ENCODE measurements at places on chromosomes 5 and 9. TPM values are rescaled to one million over a fixed set of nuclear protein-coding genes. Genes with fewer than 3 reads are reported as not detected.

- no peak for DNase-seq
- peaks cover 2% of the 10 kb centered on the region for H3K27me3 ChIP-seq
- H3K4me1 ChIP-seq = peaks cover 48% of the 10 kb centered on the region
- peak overlapping the region; percentile 93 for H3K4me3 ChIP-seq
- H3K36me3 ChIP-seq = peaks cover 18% of the 10 kb centered on the region
Observed at GRCh38 chr5:55993731-55994494, 850 bp downstream of the IL6ST start.

DNA sequence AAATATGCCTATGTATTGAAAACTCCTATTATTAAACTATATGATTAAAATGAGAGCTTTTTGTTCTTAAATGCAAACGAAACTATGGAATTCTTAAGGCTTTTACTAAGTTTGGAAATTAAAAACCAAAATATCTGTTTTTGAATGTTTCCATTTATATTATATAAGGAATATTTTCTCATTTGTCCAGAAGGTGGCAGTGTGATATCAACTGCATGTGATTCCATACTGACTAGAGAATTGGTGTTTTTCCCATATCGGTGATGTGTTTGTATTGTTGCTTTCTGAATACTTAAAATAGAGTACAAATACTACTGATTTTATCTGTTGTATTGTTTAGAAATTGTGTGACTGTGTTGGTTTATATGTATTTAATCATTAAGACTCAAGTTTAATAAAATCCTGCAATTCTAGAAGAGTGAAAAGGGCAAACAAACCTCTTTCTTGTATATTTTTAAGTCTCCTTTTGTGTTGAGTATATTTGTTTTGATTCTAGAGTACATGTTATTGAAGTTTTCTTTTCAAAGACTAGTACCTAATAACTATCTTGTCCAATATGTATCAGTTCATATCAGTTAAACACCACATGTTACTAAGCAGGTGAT is 320.8 kb downstream of the CCDC171 start:
- no peak for DNase-seq
- H3K27me3 ChIP-seq = peaks cover 2% of the 10 kb centered on the region
- no peaks in the 10 kb centered on the region for H3K36me3 ChIP-seq
- H3K27ac ChIP-seq = no peak overlapping the region
- H3K4me1 ChIP-seq = no peaks in the 10 kb centered on the region

GRCh38 chr5:152499814-152500535 is 94.9 kb upstream of the NMUR2 start:
- H3K36me3 ChIP-seq = no peaks in the 10 kb centered on the region
- H3K27me3 ChIP-seq = peaks cover 17% of the 10 kb centered on the region
- H3K4me3 ChIP-seq = no peak overlapping the region
- no peak for DNase-seq
- no peaks in the 10 kb centered on the region for H3K4me1 ChIP-seq

- no peak overlapping the region for H3K27ac ChIP-seq
- no peak for DNase-seq
- no peaks in the 10 kb centered on the region for H3K27me3 ChIP-seq
Observed at GRCh38 chr5:117588611-117589010, 1014.0 kb upstream of the SEMA6A start.

DNA sequence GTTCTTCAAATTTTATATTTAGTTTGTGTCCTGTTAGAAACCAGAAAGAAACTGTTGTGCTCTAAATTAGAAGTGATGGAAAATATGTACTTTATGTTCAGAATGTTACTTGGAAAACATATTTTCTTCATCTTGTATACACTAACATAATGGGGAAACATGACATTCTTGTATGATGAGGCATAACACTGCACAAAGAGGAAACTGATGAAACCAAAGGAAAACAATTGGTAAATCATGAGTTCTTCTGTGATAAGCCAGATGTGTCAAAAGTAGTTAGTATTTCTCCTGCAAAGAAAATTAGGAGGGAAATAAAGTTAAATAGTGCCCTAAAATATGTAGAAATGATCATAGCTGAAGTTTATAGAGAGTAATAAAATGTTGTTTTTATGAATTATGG is 111.1 kb upstream of the FBN2 start:
- DNase-seq = no peak
- no peak overlapping the region for H3K27ac ChIP-seq
- no peak overlapping the region for H3K4me3 ChIP-seq
- H3K27me3 ChIP-seq = no peaks in the 10 kb centered on the region
- no peaks in the 10 kb centered on the region for H3K4me1 ChIP-seq

Gene TAF11L5
- not detected for total RNA-seq

DNA sequence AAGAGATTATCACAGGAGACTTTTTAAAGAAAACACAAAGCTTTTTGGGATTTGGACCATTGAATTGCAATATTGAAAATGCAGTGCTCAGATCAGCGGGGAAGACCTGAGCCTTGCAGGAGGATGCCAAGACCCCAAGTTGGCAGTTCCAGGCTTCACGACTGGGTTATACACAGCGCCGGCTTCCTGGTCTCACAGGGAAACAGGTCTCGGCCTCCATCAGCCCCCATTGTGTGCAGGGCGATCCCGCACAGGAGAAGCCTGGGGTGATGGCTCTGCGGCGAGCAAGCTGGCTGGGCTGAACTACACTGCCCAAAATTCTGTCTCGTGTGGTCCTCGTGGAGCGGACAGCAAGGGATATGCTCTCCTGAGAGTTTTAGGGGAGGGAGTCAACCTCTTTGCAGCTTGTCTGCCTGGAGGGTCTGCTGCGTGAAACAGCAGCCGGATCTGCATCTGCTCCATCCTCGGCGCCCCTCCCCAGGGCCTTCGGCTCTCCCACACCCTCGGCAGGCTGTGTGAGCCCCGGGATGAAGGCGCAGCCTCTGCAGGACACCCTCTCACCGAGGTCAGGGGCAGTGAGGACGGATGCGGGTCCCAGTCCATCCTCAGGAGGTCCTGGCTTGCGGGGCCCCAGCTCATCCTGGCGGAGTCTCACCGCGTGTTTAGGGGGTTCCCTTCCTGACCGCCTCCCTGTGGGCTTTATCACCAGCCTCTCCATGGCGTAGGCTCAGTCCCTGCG is 60.6 kb downstream of the NSUN2 start:
- H3K4me3 ChIP-seq = no peak overlapping the region
- no peak overlapping the region for H3K27ac ChIP-seq
- peak; percentile 29 for DNase-seq
- no peaks in the 10 kb centered on the region for H3K36me3 ChIP-seq

DNA sequence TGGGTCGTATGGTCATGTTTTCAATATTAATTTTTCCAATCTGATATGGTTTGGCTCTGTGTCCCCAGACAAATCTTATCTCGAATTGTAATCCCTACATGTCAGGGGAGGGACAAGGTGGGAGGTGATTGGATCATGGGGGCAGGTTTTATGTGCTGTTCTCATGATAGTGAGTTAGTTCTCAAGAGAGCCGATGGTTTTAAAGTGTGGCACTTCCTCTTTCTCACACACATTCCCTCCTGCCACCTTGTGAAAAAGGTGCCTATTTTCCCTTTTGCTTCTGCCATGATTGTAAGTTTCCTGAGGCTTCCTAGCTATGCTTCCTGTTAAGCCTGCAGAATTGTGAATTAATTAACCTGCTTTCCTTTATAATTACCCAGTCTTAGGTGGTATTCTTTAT is 309.1 kb upstream of the GRIN3A start:
- DNase-seq = no peak
- H3K27me3 ChIP-seq = no peaks in the 10 kb centered on the region
- H3K27ac ChIP-seq = no peak overlapping the region
- H3K36me3 ChIP-seq = no peaks in the 10 kb centered on the region
- no peaks in the 10 kb centered on the region for H3K4me1 ChIP-seq

Gene CDO1
- 0.30 TPM for total RNA-seq

DNA sequence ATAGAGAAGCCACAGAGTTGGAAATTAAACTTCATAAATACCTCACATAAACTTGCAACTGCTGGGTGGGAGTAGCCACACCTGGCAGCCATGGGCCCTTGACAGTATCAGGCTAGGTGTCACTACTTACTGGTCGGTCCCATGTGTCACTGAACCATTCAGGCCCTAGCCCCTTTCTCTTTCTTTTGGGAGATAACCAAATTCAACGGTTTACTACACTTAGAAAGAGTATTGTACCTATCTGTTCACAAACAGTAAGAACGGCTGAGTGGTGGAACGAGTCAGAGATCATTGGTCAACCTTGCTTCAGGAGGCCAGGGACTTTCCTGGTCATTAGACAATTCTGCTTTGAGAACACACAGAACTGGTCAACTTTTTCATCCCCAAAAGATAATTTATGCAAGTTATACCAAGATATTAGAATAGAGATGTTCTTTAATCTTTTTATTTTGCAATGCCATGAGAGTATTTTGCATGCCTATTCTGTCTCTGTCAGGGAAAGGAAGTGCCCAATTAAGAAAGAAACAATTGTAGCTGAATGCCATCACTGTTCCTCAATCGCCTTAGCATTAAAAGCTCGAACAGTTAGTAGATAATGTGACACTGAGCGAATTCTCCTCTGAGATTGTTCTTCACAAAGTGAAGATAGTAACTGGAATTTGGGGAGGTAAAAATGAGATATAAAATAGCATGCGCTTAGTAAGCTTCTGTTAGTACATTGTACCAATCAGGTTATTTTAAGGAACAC is 50.9 kb downstream of the GOLPH3 start:
- no peak for DNase-seq
- H3K27ac ChIP-seq = no peak overlapping the region
- H3K4me1 ChIP-seq = peaks cover 3% of the 10 kb centered on the region
- H3K36me3 ChIP-seq = peaks cover 50% of the 10 kb centered on the region
- no peaks in the 10 kb centered on the region for H3K27me3 ChIP-seq
- H3K4me3 ChIP-seq = no peak overlapping the region

- H3K36me3 ChIP-seq = no peaks in the 10 kb centered on the region
- H3K4me1 ChIP-seq = no peaks in the 10 kb centered on the region
- no peak overlapping the region for H3K4me3 ChIP-seq
- peaks cover 2% of the 10 kb centered on the region for H3K27me3 ChIP-seq
Observed at GRCh38 chr5:54249210-54250028, 61.0 kb downstream of the ARL15 start.

DNA sequence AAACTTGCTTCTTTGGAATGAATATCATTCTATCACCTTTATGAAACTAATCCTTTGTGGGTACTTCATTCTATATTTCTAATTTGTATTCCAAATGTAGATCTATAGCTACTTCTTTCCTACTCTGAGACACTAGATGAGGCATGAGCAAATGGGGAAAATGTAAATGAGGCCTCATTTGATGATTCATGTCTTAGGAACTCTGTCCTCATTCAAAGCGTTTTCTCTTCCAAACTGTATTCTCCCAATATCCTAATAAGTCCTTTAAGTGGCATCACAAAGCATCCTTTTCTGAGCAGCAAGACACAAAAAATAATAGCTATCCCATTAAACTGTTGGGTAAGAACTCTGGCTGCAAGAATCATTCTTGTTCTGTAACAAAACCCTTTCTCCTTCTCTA is 56.1 kb downstream of the TTLL11 start:
- no peaks in the 10 kb centered on the region for H3K36me3 ChIP-seq
- DNase-seq = no peak
- no peaks in the 10 kb centered on the region for H3K27me3 ChIP-seq
- H3K4me1 ChIP-seq = no peaks in the 10 kb centered on the region
- no peak overlapping the region for H3K27ac ChIP-seq

Gene NMUR2
- not detected for total RNA-seq

GRCh38 chr5:137370096-137371071 is 128.7 kb downstream of the SPOCK1 start:
- no peak overlapping the region for H3K27ac ChIP-seq

GRCh38 chr9:128001779-128002298 is 21.1 kb upstream of the EEIG1 start:
- H3K4me1 ChIP-seq = peaks cover 5% of the 10 kb centered on the region
- H3K27ac ChIP-seq = no peak overlapping the region
- no peak for DNase-seq
- peaks cover 7% of the 10 kb centered on the region for H3K27me3 ChIP-seq

DNA sequence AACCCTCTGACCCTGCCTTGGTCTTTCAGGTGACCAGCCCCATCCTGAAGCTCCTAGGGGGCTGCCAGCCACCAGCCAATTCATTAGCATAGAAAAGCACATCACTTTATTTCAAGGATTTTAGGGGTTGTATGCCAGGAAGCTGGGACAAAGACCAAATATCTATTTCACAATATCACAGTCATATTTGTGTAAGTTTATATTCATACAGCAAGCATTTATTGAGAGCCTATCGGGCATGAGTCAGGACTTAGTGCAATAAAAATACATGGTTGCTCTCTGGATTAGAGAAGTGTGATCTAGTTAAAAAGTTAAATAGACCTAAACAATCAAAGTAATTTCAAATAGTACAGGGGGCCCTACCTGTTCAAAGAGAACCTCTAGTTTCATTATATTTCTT is 113.8 kb downstream of the ERCC6L2 start:
- H3K4me1 ChIP-seq = peaks cover 2% of the 10 kb centered on the region
- no peak overlapping the region for H3K27ac ChIP-seq
- H3K36me3 ChIP-seq = peaks cover 36% of the 10 kb centered on the region
- no peak overlapping the region for H3K4me3 ChIP-seq

GRCh38 chr5:123035918-123036390 is 571 bp downstream of the PPIC start:
- no peak overlapping the region for H3K27ac ChIP-seq
- H3K4me1 ChIP-seq = peaks cover 11% of the 10 kb centered on the region
- DNase-seq = no peak

DNA sequence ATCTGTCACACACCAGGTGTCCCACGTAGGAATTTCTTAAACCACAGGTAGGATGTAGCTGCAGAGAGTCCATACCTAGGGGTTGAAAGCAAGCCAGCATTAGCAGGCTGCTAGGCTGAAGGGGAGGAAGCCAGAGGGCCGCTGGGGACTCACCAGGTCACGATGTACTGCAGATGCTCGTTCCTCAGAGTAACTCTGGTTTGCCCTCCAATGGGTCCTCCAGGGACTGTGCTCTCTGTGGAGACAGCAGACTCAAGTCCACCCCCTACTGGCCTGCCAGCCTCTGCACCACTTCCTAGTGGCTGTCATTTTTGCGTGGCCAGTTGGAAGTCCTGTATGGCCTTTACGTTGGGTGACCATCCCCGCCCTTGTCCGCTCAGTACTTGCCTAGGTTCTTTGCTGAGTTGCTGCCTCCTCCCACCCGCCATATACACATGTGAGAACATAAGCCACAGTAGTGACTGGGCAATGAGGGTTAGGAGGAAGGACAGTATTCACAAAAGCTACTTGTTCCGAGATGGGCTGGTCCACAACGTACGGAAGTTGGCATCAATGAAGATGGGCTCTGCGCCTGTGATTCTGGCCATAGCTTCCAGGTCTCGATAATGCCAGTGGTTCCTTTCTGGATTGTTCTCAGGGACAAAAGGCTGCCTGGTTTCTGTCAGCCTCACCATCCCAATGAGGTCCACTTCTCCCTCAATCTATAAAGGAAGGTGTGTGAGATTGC is 4.1 kb downstream of the RPL7A start:
- peak; percentile 73 for DNase-seq
- peak overlapping the region; percentile 32 for H3K27ac ChIP-seq
- H3K27me3 ChIP-seq = no peaks in the 10 kb centered on the region
- H3K4me1 ChIP-seq = peaks cover 51% of the 10 kb centered on the region

- H3K36me3 ChIP-seq = no peaks in the 10 kb centered on the region
- no peak overlapping the region for H3K27ac ChIP-seq
- H3K4me3 ChIP-seq = no peak overlapping the region
- no peaks in the 10 kb centered on the region for H3K27me3 ChIP-seq
Observed at GRCh38 chr5:73587923-73588322, 22.4 kb downstream of the UTP15 start.

Gene PCDHA4
- total RNA-seq = not detected

Measured in activated CD8-positive, alpha-beta memory T cell treated with anti-CD3 and anti-CD28 coated beads, Interleukin-2, amount 10 ng/mL, durations not matched to agents 7 days and 5 days (primary cell).